Neuronal stem cell (in vitro differentiated cells): ENCODE measurements at places on chromosomes 1 and 21.
A peak's percentile ranks its signal among the peaks of the same experiment; 100 is the strongest.

DNA sequence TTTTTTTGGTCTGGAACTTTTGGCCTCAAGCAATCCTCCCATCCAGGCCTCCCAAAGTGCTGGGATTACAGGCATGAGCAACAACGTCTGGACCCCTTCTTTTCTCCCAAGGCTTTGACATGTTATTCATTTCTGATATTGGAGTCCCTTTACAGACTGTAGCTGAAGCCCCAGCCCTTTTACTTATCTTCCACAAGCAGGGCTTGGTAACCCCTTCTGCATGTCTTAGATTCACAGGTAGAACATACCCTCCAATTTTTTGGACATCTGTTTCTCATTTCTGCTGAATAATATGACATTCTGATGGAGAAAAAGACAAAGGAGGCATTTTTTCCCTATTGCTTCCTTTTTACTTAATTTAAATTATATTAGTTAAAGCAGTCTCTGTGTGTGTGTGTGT, 39.2 kb upstream of the RGS21 start:
- no peak for DNase-seq

GRCh38 chr1:3895951-3896325, 4.1 kb downstream of the C1orf174 start:
- no peak for DNase-seq

DNA sequence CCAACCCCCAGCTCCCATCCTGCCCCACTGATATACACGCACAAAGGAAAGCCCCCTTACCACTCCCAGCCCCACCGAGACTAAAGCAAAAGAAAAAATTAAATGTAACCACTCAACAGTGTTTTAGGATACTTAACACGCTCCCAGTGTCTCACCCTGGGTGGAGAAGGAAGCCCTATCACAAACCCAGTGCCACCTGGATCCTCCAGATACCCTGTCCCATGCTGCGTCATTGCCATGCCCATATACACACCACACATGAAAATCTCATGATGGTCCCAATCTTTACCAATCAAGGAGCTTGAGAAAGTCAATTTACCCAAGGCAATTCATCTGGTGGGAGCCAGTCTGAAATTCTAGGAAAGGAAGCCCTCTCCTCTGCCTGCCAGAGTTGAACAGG, 11.2 kb downstream of the KIAA1614 start:
- DNase-seq, result no peak

GRCh38 chr1:68293609-68294366, 61.5 kb upstream of the WLS start:
- peak; percentile 95 for DNase-seq

DNA sequence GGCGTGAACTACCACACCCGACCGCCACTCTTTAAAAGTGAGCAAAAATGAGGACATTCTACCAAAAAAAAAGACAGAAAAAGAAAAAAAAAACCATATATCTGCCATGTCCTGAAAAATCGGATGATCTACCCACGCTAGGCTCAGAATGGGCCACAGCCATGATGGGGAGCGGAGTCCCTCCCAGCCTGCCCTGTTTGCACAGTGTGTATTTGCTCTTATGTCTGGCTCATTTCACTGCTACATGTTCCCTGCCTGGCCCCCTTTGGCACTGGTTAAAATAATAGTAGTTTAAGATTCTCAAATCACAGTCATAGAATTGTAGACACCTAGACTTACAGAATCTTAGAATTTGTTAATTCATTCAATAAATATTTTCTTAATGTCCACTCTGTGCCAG, 121.9 kb downstream of the PTPRU start:
- DNase-seq, result no peak

DNA sequence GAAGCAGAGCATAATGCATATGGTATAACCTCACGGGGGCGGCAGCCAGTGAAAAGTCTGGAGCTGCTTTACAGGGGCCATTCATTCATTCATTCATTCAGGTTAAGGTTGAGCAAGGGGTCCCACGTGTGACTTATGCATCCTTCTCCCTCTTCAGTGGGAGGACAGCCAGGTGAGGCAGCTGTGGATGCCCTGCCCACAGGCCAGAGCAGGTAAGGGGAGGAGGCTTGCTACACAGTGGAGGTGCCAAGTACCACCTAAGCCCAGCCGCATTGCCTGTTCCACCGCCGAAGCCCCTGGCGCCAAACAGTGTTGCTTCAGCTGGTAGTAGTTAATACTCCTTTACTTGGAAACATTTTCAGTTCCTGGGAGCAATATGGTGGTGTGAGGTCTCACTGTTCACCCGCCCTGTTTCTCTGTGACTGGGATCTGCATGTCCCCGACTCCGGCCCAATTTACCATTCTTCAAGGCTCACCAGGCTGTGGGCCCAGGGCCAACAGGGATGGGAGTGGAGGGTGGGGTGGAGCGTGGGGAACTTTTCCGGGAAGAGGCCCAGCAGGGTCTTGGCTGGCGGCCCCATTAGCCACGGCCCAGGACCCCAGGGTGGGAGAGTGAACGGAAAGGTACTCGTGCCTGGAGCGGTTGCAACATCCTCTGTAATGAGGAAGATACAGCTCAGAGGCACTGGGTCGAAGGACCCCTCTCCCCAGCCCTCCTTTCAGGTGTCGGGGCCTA, 722 bp upstream of the PODN start:
- no peak for DNase-seq

DNA sequence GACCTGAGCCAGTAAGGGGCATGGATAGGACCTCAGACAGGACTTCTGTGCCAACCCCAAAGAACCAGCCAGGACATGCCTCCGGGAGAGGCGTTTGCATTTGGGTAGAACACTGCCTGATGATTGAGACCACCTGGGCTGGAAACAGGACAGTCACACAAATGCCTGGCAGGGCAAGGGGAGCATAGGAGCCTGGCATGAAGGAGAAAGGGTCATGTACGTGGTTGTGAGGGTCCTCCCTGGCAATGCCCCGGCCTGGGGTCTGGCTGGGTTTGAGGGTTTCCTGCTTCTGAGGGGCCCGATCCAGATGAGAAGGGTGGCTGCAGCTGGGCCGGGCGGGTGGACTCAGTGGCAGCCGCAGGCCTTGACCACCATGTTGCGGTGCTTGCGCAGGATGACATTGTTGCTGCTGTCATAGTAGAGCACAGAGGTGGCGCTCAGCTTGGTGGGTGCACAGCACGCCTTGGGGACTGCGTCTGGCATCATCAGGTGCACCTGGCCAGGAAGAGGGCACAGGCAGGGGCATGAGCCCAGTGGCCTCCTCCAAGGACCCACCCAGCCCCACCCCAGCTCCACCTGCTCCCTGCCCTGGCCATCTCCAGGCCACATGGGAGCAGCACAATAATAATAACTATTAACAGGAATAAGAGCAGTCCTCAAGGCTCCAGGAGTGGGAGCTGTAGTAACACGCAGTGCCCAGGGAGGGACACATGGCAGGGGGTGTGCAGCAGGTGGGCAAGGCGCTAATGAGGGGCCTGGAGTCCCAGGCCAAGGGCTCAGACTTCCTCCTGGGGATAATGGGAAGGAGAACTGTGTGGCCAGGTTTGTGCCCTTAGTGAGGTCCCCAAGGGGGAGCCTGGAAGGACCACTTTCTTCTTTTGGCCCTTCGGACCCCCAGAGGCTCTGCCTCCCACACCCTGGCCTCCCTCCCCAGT, 10.8 kb downstream of the OXCT2 start:
- DNase-seq, result no peak
